Naive B cell (primary cell): ENCODE measurements at places on chromosomes 7 and 10.

GRCh38 chr7:24283897-24284698, at the start of gene NPY:
TSS of gene NPY (plus strand) at chr7:24284190. CDS start at chr7:24285241, 1,051 bp downstream.
- peak; percentile 32 for DNase-seq
- peak within 1 kb of the TSS; percentile 93 for H3K4me3 ChIP-seq
- peaks cover 21% of the 10 kb centered on the region for H3K4me1 ChIP-seq

DNA sequence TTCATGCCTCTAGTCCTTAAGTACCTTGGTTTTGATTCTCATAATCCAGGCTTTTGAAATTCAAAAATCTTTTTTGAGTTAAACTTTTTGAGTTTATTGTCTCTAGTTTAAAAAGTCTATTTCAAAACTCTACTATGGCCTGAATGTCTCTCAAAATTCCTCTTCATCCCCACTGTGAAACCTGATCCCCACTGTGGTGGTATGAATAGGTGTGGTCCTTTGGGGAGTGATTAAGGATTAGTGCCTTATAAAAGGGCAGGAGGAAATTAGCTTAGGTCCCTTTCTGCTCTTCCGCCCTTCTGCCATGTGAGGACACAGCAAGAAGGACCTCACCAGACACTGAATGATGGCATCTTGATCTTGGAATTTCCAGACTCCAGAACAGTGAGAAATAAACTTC, 44.1 kb upstream of the JAZF1 start:
- H3K36me3 ChIP-seq, result no peaks in the 10 kb centered on the region
- no peak for DNase-seq
- no peak overlapping the region for H3K4me3 ChIP-seq
- H3K27ac ChIP-seq, result no peak overlapping the region
- no peaks in the 10 kb centered on the region for H3K27me3 ChIP-seq

GRCh38 chr10:63760708-63761047, 239.5 kb downstream of the REEP3 start:
- peaks cover 46% of the 10 kb centered on the region for H3K27me3 ChIP-seq
- no peak overlapping the region for H3K27ac ChIP-seq
- no peaks in the 10 kb centered on the region for H3K4me1 ChIP-seq
- H3K4me3 ChIP-seq, result no peak overlapping the region
- H3K36me3 ChIP-seq, result no peaks in the 10 kb centered on the region
- DNase-seq, result no peak

DNA sequence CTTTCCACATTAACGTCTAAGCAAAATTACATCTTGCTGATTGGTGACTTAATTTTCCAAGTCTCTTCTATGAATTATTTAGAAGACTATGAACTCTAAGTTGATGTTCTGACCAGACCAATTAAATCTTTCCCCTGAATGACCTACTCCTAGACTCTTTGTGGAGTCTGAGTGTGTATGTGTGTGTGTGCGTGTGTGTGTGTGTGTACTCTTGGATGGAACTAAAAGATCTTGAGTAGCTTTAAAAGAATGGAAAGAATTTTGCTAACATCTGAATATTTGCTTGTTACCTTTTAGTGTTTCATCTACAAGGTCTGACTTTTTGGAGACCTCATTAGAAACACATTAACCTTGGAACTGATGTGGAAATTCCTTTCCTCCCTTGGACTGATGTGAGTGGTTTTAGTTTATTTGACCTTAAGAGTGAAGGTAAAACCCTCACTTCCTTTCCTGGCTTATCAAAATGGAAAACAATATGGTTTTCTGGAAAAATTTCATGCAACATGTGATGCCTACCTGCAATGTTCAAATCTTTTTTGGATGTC, 257.1 kb downstream of the GATA3 start:
- H3K27ac ChIP-seq, result no peak overlapping the region
- no peaks in the 10 kb centered on the region for H3K4me1 ChIP-seq
- no peak for DNase-seq
- H3K4me3 ChIP-seq, result no peak overlapping the region

DNA sequence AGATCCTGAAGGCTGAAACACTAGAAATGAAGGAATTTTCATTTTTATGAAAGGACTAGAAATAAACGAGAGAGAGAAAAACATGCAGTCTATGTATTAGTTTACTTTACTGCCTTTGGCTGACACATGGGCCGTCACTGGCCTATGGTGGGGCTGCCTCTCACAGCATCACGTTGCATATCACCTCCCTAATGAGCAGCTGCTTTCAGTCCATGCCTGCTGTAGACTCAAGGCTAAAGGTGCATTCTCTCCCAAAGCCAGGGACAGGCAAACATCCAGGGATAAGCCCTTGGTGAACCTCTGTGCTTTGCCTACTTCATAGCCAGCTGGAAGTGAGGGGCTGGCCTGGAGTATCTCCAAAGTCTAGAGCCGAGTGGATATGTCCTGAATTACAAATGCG, 359.4 kb downstream of the GPAM start:
- no peaks in the 10 kb centered on the region for H3K27me3 ChIP-seq
- H3K36me3 ChIP-seq, result no peaks in the 10 kb centered on the region
- H3K27ac ChIP-seq, result no peak overlapping the region
- DNase-seq, result no peak

GRCh38 chr7:70545214-70545613, 586.7 kb upstream of the GALNT17 start:
- no peak for DNase-seq
- H3K27me3 ChIP-seq, result no peaks in the 10 kb centered on the region
- H3K36me3 ChIP-seq, result peaks cover 8% of the 10 kb centered on the region
- H3K4me3 ChIP-seq, result peak overlapping the region; percentile 41
- no peak overlapping the region for H3K27ac ChIP-seq
- H3K4me1 ChIP-seq, result peaks cover 33% of the 10 kb centered on the region

GRCh38 chr7:4845740-4846142, 16.1 kb downstream of the PAPOLB start:
- peaks cover 6% of the 10 kb centered on the region for H3K4me1 ChIP-seq
- DNase-seq, result no peak
- no peak overlapping the region for H3K4me3 ChIP-seq
- H3K27ac ChIP-seq, result no peak overlapping the region
- H3K27me3 ChIP-seq, result peaks cover 48% of the 10 kb centered on the region

DNA sequence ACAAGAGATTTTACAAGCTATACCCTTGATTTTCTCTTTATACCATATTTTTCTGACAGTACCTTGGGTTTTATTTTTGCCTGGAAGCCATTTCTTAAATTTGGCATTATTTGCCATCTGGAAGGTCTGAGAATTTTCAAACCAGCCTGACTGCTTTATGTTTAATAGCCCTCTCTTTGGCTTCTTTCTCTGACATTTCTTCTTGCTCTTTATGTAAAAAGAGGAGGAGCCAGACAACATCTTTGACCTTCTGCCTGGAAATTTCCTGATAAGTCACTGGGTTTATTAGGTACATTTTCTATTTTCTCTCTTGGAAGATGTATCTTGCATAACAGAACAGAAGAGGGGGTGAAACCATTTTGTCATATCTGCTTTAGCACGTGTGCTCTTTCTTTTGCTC, 79.6 kb downstream of the LANCL2 start:
- no peak overlapping the region for H3K4me3 ChIP-seq
- no peaks in the 10 kb centered on the region for H3K36me3 ChIP-seq
- H3K27me3 ChIP-seq, result peaks cover 4% of the 10 kb centered on the region

DNA sequence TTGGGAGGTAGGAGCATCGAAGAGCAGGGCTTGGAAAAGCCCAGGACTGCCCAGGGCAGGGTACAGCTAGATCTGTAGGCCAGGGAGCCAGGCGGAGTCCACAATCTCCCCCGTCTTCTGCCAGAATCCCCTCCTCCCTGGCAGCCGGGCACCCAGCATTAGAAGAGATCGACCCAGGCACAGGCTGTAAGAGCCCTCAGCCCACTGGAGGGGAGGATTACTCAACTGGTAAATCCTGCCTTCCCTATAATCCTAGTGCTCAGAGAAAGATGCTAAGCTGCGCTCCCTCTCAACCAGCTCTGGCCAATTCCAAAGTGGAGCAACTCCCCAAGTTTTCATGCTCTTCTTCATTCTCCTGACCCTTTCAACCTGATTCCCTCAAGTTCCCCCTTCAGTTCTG, 3.2 kb downstream of the SPOCK2 start:
- H3K36me3 ChIP-seq, result peaks cover 7% of the 10 kb centered on the region
- peak overlapping the region; percentile 50 for H3K4me3 ChIP-seq
- no peak for DNase-seq
- H3K4me1 ChIP-seq, result peaks cover 55% of the 10 kb centered on the region
- peak overlapping the region; percentile 87 for H3K27ac ChIP-seq

GRCh38 chr10:75441196-75441595, 9.8 kb downstream of the LRMDA start:
- H3K27me3 ChIP-seq, result peaks cover 34% of the 10 kb centered on the region
- no peaks in the 10 kb centered on the region for H3K36me3 ChIP-seq
- H3K4me1 ChIP-seq, result no peaks in the 10 kb centered on the region
- H3K4me3 ChIP-seq, result no peak overlapping the region
- no peak for DNase-seq

GRCh38 chr10:119447421-119447820, 95.1 kb downstream of the RGS10 start:
- H3K36me3 ChIP-seq, result peaks cover 17% of the 10 kb centered on the region
- DNase-seq, result no peak
- peak overlapping the region; percentile 59 for H3K27ac ChIP-seq
- no peak overlapping the region for H3K4me3 ChIP-seq
- peaks cover 17% of the 10 kb centered on the region for H3K4me1 ChIP-seq

DNA sequence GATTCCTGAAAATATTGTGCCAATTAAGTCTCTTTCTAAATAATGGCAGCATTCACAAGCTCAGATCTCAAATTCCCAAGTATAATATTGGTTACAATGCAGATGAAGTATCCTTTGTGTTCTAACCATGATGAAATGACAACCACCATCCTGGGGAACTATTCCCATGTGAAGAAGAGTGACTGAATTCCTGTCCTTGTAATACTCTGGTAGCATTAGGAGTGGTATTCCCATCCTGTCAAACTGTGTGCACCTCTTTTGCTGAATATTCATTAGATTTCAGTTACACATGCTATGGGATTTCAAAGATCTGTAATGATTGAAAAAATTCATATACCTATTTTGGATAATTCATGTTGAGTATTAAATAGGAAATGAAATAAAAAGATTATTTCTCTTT, 86.1 kb upstream of the SMIM30 start:
- no peaks in the 10 kb centered on the region for H3K4me1 ChIP-seq
- no peaks in the 10 kb centered on the region for H3K36me3 ChIP-seq
- no peak overlapping the region for H3K27ac ChIP-seq
- no peak for DNase-seq
- no peak overlapping the region for H3K4me3 ChIP-seq

DNA sequence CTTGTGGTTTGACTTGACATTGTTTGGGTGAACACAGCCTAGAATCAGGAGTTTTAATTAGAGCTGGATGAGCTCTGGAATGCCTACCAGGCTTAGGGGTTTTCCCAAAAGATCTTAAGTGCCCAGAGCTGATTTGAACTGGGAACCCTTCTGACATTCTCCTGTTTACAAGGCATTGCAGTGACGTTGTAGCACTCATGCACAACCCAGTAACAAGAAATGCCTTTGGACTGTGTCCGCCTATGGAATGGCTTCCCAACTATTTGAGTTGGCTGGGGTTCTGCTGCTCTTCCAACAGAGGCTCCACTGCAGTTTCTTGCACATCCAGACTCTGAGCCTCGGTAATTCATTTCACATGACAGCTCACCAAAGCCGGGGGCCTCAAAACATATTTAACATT, 76.7 kb upstream of the MKX start:
- no peak overlapping the region for H3K4me3 ChIP-seq
- DNase-seq, result no peak
- no peak overlapping the region for H3K27ac ChIP-seq
- no peaks in the 10 kb centered on the region for H3K36me3 ChIP-seq

GRCh38 chr7:139041378-139042085, 5.7 kb upstream of the ZC3HAV1L start:
- H3K27ac ChIP-seq, result no peak overlapping the region
- no peak overlapping the region for H3K4me3 ChIP-seq

DNA sequence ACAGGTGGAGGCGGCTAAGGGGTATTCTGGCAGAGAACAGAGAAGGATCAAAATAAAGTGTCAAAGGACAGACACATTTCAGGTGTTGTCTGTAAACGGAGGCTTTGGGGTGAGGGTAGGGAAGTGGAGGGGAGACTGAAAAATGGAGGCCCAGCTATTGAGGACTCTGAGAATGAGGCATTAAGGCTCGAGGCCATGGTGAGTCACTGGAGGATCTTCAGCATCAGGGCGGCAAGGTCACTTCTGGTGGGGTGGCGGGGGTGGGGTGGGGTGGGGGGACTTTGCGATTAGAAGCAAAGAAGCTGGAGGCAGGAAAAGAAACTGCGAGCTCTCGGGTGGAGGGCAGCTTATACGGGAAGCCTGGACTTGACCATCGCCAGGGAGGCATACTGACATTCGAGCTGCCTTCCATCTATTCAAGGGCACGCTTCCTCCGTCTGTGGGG, 58.4 kb upstream of the PCGF5 start:
- DNase-seq, result no peak
- peak overlapping the region; percentile 87 for H3K4me3 ChIP-seq
- no peaks in the 10 kb centered on the region for H3K36me3 ChIP-seq

GRCh38 chr10:65949526-65949925, 976.3 kb upstream of the LRRTM3 start:
- no peak for DNase-seq
- no peaks in the 10 kb centered on the region for H3K27me3 ChIP-seq
- H3K36me3 ChIP-seq, result no peaks in the 10 kb centered on the region
- H3K27ac ChIP-seq, result no peak overlapping the region

GRCh38 chr7:134461916-134462315, 3.0 kb upstream of the AKR1B1 start:
- H3K4me1 ChIP-seq, result peaks cover 27% of the 10 kb centered on the region
- no peak for DNase-seq
- no peak overlapping the region for H3K4me3 ChIP-seq
- peaks cover 20% of the 10 kb centered on the region for H3K36me3 ChIP-seq

- H3K4me1 ChIP-seq, result peaks cover 32% of the 10 kb centered on the region
- H3K36me3 ChIP-seq, result peaks cover 19% of the 10 kb centered on the region
- H3K27me3 ChIP-seq, result peaks cover 58% of the 10 kb centered on the region
- DNase-seq, result no peak
Observed at GRCh38 chr10:75400163-75400770, 1.3 kb downstream of the ZNF503 start.

DNA sequence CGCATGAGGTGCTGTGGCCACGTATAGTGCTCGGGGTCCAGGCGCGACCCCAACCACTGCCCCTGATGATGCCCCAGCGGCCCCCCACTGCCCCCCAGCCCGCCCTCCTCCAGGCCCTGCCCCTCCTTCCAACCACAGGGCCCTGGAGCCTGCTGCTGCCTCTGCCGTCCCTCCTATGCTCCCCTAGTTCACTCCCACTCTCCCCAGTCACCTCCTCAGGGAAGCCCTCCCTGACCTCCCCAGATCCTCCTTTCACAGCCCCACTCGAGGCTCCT, 93.8 kb downstream of the UNCX start:
- H3K27me3 ChIP-seq, result peaks cover 3% of the 10 kb centered on the region
- no peak overlapping the region for H3K4me3 ChIP-seq
- H3K36me3 ChIP-seq, result no peaks in the 10 kb centered on the region
- DNase-seq, result no peak

DNA sequence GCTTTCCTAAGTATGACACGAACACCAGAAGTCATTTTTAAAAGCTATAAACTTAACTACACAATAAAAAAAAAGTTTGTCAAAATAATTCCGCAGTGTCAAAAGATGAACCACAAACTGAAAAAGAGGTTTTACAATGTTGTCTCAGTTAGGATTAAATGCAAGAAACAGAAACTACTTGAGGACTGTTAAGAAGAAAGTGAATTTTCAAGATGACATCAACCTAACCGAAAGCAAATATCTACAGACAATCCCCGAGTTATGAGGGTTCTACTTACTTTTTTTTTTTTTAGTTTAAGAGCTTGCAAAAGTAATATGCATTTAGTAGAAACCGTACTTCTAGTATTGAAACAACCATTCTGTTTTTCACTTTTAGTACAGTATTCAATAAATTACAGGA, 62.3 kb downstream of the TFPI2 start:
- no peaks in the 10 kb centered on the region for H3K36me3 ChIP-seq
- no peak overlapping the region for H3K4me3 ChIP-seq
- no peaks in the 10 kb centered on the region for H3K27me3 ChIP-seq
- no peak for DNase-seq

GRCh38 chr7:158275711-158276413, 311.8 kb downstream of the PTPRN2 start:
- no peak for DNase-seq
- H3K27ac ChIP-seq, result no peak overlapping the region
- H3K27me3 ChIP-seq, result no peaks in the 10 kb centered on the region
- no peaks in the 10 kb centered on the region for H3K4me1 ChIP-seq
